Thyroid gland (tissue), 4 donors: ENCODE measurements at places on chromosomes 11 and 22. TPM values are rescaled to one million over a fixed set of nuclear protein-coding genes. Genes with fewer than 3 reads are reported as not detected.

DNA sequence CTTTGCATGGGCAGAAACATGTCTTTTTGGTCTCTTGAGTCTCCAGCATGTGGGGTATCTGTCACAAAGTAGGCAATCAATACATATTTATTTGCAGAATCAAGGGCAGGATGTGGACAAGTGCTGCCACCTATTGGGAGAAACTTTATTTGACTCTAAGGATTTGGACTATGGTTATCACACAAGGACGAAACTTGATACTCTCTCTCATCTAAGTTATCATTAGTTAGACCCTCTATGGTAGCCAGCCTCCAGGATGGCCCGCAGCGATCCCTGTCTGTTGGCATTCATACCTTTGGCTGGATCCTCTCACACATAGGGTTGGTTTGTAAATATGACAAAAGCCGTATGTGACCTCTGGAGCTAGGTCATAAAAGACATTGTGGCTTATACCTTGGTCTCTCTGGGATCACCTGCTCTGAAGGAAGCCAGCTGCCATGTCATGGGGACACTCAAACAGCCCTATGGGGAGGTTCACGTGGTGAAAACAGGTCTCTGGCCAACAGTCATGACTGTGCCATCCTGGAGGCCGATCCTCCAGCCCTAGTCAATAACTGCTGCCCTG, 1.1 kb upstream of the FBXO7 start:
- DNase-seq: peak; percentile 15

GRCh38 chr11:94302776-94303175, 1.6 kb upstream of the IZUMO1R start:
- no peak for DNase-seq

DNA sequence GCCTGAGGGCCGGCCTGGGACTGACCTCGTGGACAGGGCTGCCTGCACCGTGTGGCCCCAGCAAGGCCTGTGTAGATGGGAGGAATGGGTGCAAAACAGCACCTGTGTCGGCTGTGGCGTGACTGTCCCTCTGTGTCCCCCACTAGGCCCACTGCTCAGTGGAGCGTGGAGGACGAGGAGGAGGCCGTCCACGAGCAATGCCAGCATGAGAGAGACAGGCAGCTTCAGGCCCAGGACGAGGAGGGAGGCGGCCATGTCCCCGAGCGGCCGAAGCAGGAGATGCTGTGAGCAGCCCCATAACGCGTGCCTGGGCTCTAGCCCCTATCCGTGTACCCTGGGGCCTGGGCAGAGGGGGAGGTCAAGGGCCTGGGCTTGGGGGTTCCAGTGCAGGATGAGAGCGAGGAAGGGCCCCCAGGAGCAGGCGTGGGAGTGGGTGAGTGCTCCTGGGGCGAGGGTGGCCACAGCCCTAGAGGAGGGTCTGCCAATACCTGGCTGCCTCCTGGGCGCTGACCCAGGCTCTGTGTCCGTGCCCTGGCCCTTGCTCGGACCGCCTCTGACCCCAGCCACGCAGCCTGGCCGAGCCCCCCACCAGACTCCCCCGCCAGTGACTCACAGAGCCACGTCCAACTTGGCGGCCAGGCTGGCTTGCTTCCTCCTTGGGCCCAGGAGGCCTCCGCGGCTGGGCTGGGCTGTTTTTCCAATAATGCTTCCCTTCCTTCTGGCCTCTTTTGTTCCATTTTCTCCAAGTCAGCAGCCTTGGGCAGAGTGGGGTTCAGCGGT, 11.6 kb downstream of the PRR33 start:
- no peak for DNase-seq

- peak; percentile 90 for DNase-seq
Observed at GRCh38 chr11:111417766-111418435, 38.8 kb upstream of the POU2AF1 start.

- DNase-seq: no peak
Observed at GRCh38 chr22:27625769-27626674, 175.5 kb downstream of the MN1 start.

DNA sequence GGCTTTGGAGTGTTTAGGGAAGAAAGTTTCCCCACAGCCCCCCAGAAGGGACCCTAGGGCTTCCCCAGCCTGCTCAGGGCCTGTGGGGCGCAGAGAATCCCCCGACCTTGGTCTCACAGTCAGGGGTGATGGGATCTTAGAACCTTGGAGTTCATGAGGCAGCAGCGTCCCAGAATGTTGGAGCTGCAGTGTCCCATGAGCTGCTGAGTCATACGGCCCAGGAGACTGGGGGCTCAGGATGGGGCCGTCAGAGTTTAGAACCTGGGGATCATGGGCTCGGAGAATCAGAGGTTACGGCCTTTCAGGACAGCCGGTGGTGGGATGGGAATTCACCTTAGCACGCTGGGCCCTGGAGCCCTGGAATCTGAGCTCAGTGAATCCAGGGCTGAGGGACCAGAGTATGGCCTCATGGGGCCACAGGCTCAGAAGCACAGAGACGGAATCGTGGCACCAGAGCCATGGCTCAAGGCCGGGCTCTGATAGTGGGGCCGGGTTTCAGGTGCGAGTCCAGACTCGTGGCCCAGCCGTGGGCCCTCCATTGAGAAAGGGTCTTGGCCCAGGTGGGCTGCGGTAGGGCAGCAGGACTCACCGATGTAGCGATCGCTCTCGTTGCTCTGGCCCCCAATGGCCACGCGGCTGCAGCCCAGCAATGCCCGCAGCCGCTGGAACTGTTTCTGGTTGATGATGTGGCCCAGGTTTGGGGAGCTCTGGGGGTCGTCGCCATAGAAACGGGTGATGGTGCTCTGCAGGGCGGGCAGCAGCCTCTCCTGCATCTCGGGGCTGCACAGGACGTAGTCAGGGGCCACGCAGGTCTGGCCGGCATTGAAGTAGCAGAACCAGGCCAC, 9.5 kb downstream of the ALDH3B2 start:
- no peak for DNase-seq

- DNase-seq: no peak
Observed at GRCh38 chr11:42657169-42657568, 654.6 kb upstream of the API5 start.

GRCh38 chr22:46429325-46429853, 93.9 kb downstream of the TRMU start:
- peak; percentile 86 for DNase-seq

GRCh38 chr22:46844606-46845210, 82.3 kb downstream of the TBC1D22A start:
- no peak for DNase-seq

GRCh38 chr22:49398646-49399045, 429.0 kb downstream of the BRD1 start:
- DNase-seq: no peak

- no peak for DNase-seq
Observed at GRCh38 chr11:1084561-1085439, 10.1 kb downstream of the MUC2 start.

DNA sequence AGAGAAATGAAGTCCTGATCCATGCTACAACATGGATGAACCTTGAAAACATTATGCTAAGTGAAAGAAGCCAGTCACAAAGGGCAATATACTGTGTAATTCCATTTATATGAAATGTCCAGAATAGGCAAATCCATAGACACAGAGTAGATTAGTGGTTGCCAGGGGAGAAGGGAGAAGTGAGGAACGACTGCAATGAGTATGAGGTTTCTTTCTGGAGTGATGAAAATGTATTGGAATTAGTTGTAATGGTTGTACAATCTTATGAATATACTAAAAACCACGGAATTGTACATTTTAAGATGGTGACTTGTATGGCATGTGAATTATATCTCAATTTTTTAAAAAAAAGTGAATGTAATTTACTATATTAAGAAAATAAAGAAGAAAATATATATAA, 83.1 kb upstream of the GDPD4 start:
- DNase-seq: no peak

DNA sequence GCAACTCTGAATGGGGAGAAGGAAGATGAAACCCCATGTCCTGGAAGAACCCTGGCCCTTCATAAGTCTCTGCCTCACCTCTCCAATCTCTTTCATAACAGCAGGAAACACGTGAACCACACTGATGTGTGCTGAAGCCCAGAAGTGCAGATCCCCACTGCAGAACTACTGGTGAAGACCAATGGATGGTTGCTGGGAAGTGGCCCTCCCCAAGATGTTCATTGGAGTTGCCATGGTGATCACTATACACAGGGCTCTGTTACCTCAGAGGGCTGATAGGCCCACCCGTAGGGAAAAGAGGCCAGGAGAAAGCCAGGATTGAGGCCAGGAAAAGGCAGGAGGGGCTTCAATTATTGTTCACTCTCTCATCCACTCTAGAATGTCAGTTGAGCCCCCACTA, 11.6 kb downstream of the TST start:
- DNase-seq: no peak

GRCh38 chr11:110077831-110078325, 15.3 kb upstream of the ZC3H12C start:
- DNase-seq: no peak

- DNase-seq: no peak
Observed at GRCh38 chr11:213111-213510, 5.6 kb downstream of the RIC8A start.

GRCh38 chr11:12832480-12833224, 158.4 kb downstream of the TEAD1 start:
- no peak for DNase-seq

GRCh38 chr11:65206441-65206841, 24.7 kb downstream of the CAPN1 start:
- no peak for DNase-seq

- DNase-seq: no peak
Observed at GRCh38 chr11:122398167-122398566, 257.4 kb upstream of the UBASH3B start.

GRCh38 chr11:34339149-34340064, 18.4 kb downstream of the ABTB2 start:
- DNase-seq: no peak

DNA sequence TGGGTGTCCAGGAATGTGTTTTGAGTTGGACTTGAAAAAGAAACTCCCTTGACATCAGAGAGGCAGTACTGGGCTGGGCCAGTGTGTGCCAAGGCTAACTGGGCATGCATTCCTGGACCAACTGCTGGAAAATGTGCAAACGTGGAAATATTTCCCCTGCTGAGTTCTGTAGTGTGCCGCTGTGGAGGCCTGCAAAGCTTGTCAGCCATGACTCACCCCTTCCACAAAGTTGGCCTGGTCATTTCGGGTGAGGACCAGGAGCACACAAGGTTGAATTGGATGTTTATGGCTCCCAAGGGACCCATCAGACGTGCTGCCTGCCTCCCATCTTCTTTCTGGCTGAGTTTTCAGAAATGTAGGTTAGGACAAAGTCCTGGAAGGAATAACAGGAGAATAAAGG, 513.1 kb downstream of the MIAT start:
- DNase-seq: peak; percentile 11

GRCh38 chr11:88119561-88119960, 55.7 kb downstream of the RAB38 start:
- no peak for DNase-seq

DNA sequence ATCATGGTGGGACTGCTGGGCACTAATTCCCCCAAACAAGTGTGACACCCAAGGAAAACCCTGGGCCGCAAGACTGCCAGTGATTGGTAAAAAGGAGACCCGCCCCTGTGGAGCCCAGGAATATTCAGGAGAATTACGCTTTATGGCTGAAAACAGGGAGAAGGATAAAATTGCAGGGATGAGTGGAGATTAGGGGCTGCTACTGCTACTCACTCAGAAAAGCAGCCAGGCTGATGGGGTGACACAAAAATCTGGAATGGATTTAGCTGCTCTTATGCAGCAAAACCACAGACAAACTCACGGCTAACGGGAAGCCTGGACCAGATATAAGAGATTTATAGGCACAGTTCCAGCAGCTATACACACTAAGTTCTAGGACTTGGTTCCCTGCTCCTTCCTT, 4.4 kb upstream of the FBXO3 start:
- DNase-seq: no peak

DNA sequence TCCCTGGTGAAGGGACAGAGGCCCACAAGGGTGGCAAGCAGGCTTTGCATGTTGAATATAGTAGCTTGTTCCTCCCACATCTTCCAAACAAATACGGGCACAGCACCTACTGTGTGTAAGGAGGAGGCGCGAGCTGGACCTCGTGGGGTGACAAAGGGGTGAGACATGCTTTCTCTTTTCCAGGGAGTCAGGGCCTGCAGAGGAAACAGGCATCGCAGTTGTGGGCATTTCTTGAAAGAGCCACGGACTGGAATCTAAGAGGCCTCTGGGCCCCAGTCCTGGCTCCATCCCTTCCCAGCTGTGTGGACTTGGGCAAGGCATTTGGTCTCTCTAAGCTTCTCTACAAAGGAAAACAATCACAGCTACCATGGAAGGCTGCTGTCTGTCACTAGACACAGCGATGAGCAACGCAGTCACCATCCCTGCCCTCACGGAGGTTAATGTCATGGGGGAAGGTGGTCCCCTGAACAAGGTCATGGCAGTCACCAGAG, 13.0 kb upstream of the CDC42EP1 start:
- DNase-seq: no peak

DNA sequence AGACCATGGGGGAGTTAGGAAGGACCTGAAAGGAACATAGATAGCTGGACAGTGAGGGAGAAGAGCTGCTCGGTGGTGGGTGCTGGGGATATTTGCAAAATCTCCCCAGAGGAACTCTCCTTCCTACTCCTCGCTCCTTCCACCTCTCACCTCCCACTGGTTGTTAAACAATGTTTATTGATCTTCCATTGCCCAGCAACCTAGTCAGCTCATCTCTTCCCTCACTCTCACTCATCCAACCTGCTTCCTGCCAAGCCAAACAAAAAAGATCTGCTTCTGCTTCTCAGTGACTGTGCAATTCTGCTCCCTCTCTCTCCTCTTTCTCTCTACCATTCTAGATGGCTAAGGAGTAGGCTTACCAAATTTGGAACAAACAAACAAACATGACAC, 115.0 kb downstream of the SLC1A2 start:
- DNase-seq: no peak

Gene OR5I1
- total RNA-seq: not detected

Gene OR6A2
- 0.44 TPM for total RNA-seq

Gene C11orf42
- not detected for total RNA-seq

Gene SAA1
- total RNA-seq: not detected

Gene SULT4A1
- not detected for total RNA-seq
